ENCODE measurements at places on chromosomes 5 and 9.

GRCh38 chr9:124040186-124040931, 28.8 kb downstream of the LHX2 start:
- DNase-seq: no peak

GRCh38 chr9:89803403-89803802, 198.6 kb downstream of the GADD45G start:
- DNase-seq: no peak

- no peak for DNase-seq
These were observed 20.2 kb upstream of the N4BP3 start for GRCh38 chr5:178093134-178093533.

GRCh38 chr5:98309785-98310598, 463.5 kb upstream of the RGMB start:
- no peak for DNase-seq

GRCh38 chr5:82636591-82636990, 358.4 kb upstream of the RPS23 start:
- DNase-seq: no peak

GRCh38 chr5:61704289-61704688, 372.2 kb downstream of the ZSWIM6 start:
- DNase-seq: no peak

GRCh38 chr9:130254747-130255630, 10.6 kb upstream of the HMCN2 start:
- DNase-seq: no peak

GRCh38 chr5:137734962-137735554, 831 bp downstream of the KLHL3 start:
- DNase-seq: no peak

GRCh38 chr5:122790354-122791103, 15.6 kb downstream of the SNX2 start:
- DNase-seq: no peak

DNA sequence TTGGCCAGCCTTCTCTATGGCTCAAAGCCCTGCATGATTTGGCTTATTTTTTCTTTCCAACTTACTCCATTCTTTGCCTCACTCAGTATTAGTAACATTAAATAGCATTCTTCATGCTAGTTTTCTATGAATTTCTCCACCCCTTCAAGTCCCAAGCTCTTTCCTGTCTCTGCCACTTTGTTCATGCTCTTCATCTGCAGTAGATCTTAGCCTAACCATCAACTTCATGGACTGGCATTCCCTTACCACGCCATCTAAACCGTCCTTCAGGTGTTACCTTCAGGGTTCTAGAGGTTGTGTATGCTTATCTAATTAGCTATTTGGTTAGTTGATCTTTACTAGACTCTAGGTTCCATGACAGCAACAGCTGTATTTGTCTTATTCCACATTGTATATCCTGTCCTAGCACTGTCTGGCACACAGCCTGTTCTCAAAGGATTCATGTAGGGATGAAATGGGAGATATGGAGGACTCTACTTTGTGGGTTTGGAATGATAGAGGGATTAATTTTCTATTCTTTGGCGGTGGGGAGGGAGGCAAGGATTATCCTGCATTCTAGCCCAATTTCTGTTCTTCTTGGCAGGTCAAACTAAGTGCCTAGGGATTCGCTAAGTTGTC, 26.4 kb downstream of the TMEM167A start:
- DNase-seq: no peak
